ENCODE measurements at places on chromosomes 7 and 10.
A peak's percentile ranks its signal among the peaks of the same experiment; 100 is the strongest.

GRCh38 chr10:60910543-60910942, 33.4 kb downstream of the RHOBTB1 start:
- no peak for DNase-seq

DNA sequence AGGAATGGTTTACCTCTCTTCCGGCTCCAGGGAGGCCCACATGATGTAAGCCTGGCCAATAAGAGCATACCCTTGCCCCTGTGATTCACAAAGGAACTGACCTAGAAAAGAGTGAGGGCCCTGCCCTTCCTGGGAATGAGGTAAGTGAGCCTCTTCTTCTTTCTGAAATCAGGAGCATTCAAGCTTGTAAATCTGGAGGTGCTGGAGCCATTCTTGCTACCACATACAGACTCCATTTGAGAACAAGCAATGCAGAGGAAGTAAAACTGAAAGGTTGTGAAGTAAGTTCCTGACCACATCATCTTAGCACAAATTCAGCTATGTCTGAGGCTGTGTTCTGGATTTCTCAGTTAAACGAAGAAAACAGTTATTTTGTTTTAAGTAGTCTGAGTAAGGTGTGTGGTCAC, 132.2 kb downstream of the CD36 start:
- no peak for DNase-seq

DNA sequence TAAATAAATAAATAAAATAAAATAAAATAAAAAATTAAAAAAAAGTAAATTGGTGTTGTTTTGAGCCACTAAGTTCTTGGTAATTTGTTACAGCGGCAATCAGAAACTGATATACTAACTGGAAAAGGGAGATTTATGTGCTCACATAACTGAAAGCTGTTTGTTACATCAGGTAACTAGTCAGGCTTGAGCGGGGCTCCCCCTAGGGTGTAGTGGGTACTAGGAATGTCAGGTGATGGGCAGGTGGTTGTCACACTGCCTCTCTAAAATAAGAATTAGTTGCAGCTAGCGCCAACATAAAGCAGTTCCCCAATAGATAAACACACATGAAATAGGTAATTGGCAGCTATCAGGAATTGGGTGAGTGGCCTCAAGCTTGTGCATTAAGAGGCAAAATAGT, 1336.9 kb downstream of the XPNPEP1 start:
- no peak for DNase-seq

GRCh38 chr7:25985196-25985595, 166.8 kb upstream of the NFE2L3 start:
- no peak for DNase-seq

DNA sequence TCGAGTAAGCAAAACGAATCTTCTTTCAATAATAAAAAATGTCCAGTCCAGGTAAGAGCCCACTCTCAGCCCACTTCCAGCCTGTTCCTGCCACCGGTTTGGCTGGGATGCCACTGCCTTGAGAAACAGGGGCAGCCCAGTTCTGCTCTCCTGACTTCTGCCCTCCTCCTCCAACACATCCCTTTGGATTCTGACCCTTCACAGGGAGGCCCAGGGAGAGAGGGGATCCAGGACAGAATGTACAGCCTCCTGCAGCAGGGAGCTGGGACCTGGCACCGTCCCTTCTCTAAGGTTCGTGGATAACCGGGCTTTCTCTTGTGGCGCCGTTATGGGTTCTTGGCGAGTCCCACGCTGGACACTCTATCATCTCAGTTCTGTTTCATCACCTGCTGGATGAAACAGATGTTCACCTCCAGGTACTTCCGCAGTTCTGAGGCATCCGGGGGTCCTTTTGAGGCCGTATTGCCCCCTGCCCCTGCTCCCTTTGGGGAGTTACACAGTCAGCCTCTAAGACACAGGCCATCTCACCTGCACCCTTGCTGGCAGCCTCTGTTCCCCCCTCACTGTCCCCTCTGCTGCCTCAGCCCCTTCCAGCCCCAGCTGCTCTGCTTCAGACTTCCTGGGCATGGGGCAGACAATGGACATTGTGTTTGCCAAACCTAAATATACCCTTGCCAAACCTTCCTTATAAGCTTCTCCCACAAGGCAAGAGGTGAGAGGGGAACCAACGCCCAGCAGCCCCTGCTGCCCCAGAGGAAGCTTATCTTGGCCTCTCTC, 203.8 kb upstream of the ZMIZ1 start:
- no peak for DNase-seq

DNA sequence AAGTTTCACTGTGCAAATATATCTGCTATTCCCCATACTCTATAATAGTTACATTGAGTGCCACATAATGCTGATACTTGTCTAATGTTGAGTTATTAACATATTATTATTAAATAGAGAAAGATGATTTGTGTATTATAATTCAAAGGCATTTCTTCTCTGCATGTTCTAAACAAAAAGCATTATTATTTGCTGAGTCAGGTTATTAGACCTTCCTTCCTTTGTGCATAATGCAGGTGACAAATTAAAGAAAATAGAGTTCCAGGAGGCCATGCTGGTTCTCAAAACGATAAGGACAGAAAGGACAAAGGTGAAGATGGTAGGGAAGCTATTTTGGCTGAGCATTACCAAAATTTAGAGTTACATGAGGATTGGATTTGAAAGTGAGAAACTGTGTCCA, 85.4 kb upstream of the CYP2C9 start:
- no peak for DNase-seq

GRCh38 chr7:76201732-76202665, at the start of gene SRRM3:
SRRM3 (plus strand) TSS chr7:76201896; CDS start chr7:76235067, 33,171 bp downstream.
- peak; percentile 75 for DNase-seq

GRCh38 chr10:93718937-93719725, 16.7 kb upstream of the FRA10AC1 start:
- DNase-seq = no peak

- peak; percentile 65 for DNase-seq
Measured at GRCh38 chr7:36474283-36475010, 84.8 kb downstream of the ANLN start.

DNA sequence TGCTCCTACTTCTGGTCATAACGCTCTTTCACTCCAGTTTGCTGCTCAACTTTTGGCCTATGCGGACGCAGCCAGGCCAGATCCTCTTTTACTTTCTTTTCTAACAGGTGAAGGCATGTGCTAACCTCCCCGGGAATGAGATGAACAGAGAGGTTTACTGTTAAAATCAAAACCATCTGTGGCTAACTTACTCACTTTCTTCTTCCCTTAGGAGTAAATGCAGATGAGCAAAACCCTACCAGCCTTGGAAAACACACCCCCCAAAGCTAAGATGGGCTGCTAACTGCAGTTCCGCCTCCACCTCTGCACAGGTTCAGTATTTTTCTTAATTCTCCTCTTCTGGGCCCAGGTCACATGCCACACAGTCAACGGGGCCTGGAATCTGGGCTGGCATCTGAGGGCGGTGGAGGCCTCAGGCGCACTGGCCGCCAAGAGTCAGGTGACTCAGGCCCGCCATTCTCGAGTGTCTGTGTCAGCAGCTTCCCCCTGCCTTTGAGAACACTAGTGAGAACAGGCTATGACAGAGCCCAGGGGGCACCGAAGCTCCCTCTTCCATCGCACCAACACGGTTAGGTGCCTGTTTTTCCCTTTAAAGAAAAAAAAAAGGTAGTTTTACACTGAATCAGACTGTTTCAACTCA, 11.1 kb downstream of the FAM53B start:
- DNase-seq = no peak

- DNase-seq = no peak
Measured at GRCh38 chr10:56178210-56178609, 182.8 kb downstream of the ZWINT start.

DNA sequence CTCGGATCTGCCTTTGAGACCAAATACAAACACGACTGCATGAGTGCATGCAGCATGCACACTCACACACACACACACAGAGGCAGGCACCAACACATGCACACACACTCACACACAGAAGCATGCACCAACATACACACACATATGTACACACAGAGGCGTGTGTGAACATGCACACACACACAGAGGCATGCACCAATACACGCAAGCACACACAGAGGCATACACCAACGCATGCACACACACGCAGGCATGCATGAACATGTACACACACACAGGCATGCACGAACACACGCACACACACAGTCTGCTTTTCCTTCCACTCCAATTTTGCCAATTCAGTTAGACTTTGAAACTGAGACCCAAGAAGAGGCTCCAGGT, 67.3 kb upstream of the COL13A1 start:
- DNase-seq = no peak

Measured in kidney capillary endothelial cell (primary cell).